ENCODE measurements at places on chromosomes 5 and 9. TPM values are rescaled to one million over a fixed set of nuclear protein-coding genes. Genes with fewer than 3 reads are reported as not detected.

The TSSK1B gene
- 0.12 TPM for total RNA-seq

The PHF24 gene
- 0.88 TPM for total RNA-seq

The MORN5 gene
- total RNA-seq, result 0.88 TPM

The IL17B gene
- not detected for total RNA-seq

The MYMK gene
- not detected for total RNA-seq

- DNase-seq, result no peak
These were observed 7.8 kb upstream of the BOD1 start for GRCh38 chr5:173624282-173624681.

DNA sequence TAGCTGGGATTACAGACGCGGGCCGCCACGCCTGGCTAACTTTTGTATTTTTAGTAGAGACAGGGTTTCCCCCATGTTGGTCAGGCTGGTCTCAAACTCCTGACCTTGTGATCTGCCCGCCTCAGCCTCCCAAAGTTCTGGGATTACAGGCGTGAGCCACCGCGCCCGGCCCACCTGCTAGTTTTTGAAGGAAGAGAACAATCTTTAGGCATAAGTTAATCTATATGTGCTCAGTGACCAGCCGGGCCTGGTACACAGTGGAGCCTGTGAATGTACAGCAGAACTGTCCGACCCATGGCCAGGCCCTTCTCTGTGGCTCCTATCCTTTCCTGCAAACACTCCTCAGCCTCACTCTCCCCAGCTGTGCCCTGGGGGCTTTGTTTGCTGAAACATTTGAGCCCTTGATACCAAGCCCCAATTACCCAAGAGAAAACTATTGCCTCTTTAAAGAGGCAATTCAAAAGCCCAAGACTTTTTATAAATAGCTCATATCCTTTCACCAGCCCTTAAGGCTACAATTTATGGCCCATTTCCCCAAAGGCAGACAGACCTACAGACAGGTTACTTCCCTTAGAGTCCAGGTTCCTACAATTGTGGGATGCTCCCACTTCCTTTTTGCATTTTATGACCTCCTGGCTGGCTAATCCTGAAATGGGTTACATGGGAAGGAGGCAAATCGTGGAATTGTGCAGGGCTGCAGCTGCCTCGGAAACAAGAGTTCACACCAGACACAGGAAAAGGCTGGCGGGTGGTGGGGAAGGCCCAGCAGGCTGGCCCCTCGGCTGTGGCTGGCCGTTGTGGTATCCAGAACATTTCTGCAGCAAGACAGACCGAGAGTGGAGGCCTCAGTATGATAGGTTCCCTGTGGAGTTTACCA is 37.5 kb downstream of the SPRY4 start:
- no peak for DNase-seq

DNA sequence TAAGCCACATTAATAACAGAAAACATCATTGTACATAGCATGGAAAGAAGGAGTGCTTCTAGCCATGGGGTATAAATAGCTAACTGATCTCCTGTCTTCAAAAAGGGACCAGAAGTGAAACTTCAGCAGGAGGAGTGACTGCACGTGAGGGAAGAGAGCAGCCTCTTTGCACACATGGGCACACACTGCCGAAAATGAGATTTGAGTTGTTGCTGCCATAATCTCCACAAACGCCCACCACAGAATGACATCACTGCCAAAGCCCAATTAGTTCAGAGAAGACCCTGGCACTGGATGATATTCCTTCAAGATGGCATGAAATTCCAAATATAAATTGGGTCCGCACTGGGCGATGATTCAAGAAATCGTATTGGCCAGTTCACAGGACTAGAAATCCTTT is 238.9 kb upstream of the NR4A3 start:
- DNase-seq, result no peak
